ENCODE measurements at places on chromosomes 1 and 21. TPM values are rescaled to one million over a fixed set of nuclear protein-coding genes. Genes with fewer than 3 reads are reported as not detected.

DNA sequence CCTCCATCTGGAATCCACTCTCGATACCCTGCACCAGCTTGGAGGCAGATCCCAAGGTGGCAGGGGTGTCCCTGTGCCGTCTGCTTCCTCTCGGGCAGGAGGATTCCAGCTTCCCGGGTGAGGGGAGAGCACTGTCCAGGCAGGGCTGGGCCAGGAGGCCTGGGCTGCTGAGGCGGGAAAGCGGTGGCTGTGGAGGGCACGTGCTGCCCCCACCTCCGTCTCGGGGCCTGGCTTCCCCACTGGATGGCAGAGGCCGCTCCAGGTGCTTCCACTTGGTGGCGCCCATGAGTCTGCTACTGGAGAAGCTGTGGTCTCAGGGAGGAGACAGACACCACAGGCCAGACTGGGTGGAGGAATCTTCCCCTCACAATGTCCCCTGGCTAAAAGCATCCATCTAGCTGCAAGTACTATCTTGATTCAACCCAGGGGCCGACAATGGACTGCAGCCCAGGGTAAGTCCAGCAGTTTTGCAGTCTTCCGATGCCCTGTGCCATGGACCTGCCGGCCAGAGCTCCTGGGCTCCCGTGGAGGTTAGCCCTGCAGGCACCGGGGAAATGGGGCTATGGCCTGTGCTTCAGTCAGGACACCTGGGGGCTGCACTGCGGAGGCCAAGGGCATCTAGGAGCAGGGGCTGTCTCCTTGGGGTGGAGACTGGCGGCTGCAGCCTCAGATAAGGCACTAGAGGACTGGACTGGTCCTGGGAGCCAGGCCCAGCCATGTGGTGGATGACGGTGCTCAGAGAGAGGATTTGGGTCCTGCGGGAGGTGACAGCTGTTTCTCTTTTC, 41.3 kb upstream of the EIF4G3 start:
- DNase-seq, result no peak

DNA sequence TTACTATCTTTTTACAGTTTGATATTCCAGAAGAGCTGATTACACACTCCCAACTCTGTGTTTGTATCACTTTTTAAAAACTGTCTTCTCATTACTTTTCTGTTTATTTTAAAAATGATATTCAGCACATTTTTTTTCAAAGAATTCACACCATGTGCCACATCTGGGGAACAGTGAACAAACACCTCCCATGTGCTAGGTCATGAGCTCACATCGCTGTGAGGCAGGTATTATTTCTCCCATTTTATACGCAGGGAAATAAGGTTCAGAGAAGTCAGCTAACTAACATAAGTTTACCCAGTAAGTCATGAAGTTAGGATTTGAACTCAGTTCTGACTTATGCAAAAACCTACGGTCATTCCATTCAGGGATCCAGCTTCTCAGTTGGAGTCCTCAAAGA, 44.9 kb downstream of the S1PR1 start:
- no peak for DNase-seq

GRCh38 chr1:16205891-16206546, 6.4 kb downstream of the ARHGEF19 start:
- no peak for DNase-seq

- DNase-seq, result no peak
These were observed 211.8 kb downstream of the MATN1 start for GRCh38 chr1:30511563-30511962.

GRCh38 chr1:27143401-27143800, 11.5 kb downstream of the SLC9A1 start:
- DNase-seq, result no peak

DNA sequence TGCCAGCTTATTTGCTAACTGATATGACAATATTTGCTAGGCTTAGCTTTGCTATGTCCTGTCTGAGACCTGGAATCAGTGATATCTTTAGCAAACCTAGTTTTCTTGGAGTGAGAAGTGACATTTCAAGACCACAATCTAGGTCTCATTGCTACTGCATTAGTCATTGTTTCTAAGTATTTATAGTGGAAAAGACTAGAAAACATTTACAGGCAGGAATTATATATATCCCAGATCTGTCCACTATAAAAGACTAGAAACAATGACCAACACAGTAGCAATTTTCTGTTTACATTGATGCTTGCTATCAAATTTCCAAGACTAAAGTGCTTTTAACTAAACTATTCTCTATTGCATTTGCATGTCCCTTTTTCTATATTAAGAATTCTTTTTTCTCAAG, 5.0 kb upstream of the RGS18 start:
- DNase-seq, result no peak

GRCh38 chr1:48105165-48105564, 108.0 kb upstream of the TRABD2B start:
- no peak for DNase-seq

DNA sequence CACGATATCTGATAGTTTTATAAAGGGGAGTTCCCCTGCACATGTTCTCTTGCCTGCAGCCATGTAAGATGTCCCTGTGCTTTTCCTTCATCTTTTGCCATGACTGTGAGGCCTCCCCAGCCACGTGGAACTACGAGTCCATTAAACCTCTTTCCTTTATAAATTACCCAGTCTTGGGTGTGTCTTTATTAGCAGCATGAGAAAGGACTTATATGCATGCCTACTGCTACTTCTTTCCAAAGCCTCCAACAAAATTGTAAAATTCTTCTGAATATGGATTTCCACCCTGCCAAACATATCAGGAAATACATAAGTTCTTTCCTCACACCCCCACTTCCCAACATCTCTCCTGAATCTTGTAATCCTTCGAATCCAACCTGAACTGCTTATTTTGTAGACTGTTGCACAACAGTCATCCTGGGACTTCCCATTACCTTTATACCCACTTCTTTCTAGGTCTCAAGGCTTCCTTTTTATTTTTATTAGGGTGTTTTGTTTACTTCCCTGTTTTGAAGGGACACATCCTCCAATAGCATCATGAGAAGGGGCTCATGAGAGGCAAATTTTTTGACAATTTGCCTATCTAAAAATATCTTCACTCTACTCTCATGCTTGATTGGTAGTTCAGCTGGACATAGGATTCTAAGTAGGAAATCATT, 67.5 kb upstream of the MUTYH start:
- no peak for DNase-seq

- no peak for DNase-seq
These were observed 6.4 kb upstream of the TSPAN1 start for GRCh38 chr1:46168477-46168876.

GRCh38 chr1:46133181-46133658, 791 bp upstream of the PIK3R3 start:
- DNase-seq, result no peak

- DNase-seq, result no peak
These were observed 6.3 kb upstream of the CRYBG2 start for GRCh38 chr1:26359981-26360806.

GRCh38 chr1:32894681-32895080, 6.5 kb downstream of the TMEM54 start:
- no peak for DNase-seq

DNA sequence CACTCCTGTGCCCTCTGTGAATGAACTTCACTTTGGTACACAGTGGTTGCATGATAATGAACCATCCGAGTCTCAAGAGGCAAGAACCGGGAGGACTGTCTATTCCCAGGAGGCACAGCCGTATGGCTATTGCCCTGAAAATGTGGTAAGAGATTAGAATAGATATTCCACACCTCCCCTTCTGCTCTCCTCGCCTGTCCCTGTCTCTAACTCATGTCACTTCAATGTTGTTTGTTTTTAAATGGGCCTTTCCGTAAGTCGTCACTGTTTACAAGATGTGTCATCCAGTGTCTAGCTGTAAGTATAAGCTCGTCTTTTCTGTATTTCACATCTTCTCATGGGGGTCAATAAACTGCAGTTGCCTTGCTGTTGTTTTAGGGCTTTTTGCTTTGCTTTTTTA, 122.2 kb downstream of the PATJ start:
- no peak for DNase-seq

DNA sequence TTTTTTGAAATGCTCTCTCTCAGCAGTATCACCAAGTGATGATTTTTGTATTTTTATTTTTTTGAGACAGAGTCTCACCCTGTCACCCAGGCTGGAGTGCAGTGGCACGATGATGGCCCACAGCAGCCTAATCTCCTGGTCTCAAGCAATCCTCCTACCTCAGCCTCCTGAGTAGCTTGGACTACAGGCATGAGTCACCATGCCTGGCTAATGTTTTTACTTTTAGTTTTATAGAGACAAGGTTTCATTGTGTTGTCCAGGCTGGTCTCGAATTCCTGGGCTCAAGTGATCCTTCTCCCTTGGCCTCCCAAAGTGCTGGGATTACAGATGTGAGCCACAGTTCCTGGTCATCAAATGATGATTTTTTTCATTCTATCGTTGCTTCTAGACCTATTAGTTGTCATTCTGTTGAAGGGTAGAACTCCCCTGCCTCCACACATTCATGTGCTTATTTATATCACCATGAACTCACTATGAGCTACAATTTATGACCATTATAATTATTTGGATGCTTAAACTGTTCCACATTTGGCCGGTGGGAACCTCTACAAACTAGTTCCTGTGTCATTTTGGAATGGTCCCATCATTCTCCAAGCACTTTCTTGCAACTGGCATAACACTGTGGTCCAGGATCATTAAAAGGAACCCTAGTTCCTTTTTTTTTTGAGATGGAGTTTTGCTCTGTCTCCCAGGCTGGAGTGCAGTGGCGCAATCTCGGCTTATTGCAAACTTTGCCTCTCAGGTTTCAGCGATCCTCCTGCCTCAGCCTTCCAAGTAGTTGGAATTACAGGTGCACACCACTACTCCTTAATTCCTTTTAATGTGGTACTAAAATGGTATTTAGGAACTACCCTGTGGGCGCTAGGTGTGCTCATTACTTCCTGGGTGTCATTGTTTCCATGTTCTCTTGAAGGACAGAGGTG, 20.2 kb upstream of the TOR3A start:
- DNase-seq, result no peak

DNA sequence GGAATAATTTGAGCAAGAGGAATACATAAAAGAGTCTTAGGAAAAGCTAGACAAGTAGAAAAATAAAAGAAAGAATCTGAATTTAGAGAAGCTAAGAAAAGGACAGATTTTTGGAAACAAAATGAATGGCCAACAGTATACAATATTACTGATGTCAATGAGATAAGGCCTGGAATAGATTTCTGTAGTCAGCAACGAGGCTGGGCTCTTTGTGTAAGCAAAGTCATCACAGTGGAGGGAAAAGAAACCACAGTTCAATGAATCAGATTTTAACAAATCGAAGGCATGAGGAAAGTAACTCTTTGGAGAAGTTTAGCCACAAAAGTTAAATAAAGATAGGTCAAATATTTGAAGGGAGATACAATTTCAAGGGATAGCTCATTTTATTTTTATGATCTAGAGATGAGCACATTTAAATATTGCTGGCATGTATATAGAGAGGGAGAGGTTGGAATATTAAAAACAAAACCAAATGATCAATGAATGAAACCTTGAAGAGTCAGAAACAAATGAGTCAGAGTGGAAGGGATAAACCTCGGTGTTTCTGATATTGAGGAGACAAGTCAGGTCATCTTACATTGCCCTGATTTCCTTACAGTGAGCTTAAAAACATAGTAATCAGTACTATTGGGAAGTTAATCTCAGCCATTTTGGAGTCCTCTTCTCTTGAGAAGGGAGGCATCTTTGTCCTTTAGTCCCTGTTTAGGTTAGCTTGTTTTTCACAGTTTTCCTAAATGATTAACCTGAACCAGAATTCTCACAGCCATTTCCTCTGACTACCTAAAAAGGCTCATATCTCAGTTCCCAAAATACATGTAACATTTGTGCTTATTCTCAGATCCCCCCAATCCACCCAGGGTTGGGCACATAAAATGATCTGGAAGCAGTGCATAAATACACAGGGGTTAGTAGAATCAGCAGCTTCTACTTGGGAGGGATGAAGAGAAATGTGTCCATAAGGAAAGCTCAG, 620.0 kb upstream of the B3GALT2 start:
- DNase-seq, result no peak

DNA sequence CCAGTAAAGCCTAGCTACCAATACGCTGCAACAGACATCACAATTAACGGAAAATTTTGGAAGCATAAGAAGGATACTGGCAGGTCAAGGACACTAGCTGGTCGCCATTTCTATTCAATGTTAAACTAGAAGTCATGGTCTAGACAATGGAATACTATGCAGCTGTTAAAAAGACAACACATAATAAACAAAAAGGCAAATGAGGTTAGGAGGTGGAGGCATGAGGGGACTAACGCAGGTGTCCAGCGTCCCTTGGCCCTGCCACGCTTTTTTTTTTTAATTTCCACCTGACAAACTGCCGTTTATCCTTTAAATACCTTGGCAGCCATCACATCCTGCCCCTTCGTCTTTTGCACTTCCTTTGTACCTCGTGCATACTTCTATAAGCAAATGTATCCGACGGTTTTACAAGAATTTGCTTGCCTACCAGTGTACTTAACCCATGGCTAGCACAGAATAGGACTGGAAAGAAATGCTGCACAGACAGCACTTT, 698 bp upstream of the SLC22A15 start:
- no peak for DNase-seq

DNA sequence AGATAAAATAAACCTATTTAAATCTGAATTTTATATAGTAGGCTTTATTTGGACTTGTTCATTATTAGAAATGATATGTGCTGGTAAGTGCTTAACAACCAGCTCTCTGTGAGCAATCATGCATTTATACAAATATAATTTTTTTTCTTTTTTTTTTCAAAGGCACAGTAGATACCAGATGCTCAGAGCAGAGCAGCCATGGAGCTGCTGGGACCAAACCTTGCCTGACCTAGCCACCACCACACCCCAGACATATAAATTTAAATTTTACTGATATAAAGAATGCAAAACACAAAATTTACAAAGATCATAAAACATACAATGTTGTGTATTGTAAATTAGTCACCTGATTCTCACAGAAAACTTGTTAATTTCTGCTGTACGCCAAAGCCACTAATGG, 290.6 kb downstream of the SDCCAG8 start:
- no peak for DNase-seq

DNA sequence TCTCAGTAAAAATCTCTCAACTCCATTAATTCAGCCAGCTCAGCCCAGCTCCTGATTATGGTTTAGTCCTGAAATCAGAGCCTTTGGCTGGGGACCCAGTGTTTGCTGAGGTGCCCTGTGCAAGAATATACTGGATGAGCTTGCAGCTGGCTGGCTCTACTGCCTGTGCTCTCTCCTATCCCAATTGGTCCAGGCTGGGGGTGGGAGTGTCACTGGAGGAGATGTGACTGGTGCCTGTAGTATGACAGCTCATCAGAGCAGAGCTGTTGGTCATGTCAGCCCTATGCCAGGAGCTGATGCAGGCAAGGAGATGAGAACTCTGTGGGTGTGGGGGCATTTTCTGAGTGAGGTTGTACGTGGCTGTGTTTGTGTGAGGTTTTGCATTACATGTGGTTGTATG, 87.0 kb downstream of the TNR start:
- no peak for DNase-seq

Gene POU3F1
- total RNA-seq, result not detected

Gene OR2G6
- not detected for total RNA-seq

Gene CGN
- total RNA-seq, result 18.6 TPM

Gene S100A7A
- not detected for total RNA-seq

Gene CYP4X1
- total RNA-seq, result not detected

Gene TRAF3IP3
- total RNA-seq, result not detected

Gene PTPRF
- total RNA-seq, result 61.3 TPM

Gene EXO5
- total RNA-seq, result 9.9 TPM
